ENCODE measurements at places on chromosomes 7 and 10.

GRCh38 chr7:68724965-68725364, 873.3 kb upstream of the AUTS2 start:
- DNase-seq, result no peak

DNA sequence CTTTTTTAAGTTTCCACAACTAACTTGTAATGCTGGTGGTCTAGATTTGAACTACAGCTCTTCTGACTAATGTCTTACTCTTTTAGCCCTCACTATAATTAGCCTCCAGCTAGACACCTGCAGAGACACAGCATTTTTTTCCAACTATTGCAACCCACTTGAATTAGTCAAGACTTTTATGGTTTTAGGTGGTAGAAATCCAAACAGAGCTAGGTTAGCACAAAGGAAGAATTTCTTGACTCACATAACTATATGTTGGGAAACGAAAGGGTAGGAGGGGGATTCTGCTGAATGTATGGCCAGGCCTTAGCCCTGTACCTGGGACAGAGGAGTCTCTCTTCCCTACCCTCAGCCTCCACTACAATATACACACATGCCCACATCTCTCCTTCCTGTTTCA, 586.1 kb downstream of the INHBA start:
- DNase-seq, result no peak

DNA sequence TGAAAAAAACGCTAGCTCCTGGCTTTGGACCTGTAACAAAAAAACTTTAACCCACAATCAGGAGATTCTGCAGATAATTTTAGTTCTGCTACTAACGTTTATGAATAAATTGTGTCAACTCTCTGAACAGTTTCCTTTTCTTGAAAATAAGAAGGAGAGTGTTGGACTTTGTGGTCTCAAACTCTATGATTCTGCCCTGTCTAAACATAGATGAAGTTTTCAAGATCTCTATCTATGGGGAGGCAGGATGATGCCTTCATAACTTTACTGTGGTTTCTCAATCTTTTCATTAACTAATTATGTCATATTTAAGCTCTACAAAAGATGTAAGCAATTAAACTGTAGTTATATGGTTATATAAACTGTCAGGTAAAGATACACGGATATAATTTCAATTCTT, 162.0 kb downstream of the REEP3 start:
- no peak for DNase-seq

GRCh38 chr10:132939957-132940790, 2.2 kb downstream of the CFAP46 start:
- peak; percentile 55 for DNase-seq

GRCh38 chr7:81211934-81212320, 293.1 kb upstream of the SEMA3C start:
- no peak for DNase-seq

DNA sequence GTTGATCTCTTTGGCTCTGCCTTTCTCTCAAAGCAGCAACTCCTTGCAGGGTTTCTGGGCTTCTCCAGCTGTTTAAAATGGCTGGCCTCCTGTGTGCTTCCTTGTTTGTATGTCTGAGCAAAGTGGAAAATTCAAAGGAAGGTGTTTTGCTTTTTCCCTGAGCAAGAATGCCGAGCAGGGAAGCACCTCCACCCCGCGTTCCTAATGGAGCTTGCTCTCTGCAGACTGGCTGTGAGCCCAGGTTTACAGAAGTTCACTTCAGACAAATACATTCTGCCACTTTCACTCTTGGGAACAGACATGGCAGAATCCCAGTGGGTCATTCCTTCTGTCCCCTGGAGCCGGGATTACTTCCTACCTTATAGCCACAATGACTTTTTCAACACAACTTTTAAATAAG, 181.8 kb upstream of the AGK start:
- no peak for DNase-seq

- DNase-seq, result no peak
Measured at GRCh38 chr7:28871631-28872030, 86.5 kb downstream of the TRIL start.

DNA sequence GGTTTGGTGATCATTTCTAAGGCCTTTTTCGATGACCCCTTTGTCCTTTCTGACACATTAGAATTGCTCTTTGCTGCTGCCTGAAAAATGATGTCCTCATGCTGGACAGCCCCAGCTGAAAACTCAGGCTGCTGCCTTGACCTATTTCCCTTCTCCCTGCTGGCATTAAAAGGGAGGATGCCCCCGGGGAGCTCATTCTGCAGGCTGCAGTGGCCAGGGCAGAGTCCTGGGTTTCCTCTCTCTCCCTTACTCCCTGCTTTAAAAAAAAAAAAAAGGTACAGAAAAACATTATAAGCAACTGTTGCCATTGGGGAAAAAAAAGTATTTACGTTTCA, 35.4 kb downstream of the LRRC4 start:
- DNase-seq, result no peak

GRCh38 chr10:6838118-6838517, 258.0 kb upstream of the PRKCQ start:
- no peak for DNase-seq

DNA sequence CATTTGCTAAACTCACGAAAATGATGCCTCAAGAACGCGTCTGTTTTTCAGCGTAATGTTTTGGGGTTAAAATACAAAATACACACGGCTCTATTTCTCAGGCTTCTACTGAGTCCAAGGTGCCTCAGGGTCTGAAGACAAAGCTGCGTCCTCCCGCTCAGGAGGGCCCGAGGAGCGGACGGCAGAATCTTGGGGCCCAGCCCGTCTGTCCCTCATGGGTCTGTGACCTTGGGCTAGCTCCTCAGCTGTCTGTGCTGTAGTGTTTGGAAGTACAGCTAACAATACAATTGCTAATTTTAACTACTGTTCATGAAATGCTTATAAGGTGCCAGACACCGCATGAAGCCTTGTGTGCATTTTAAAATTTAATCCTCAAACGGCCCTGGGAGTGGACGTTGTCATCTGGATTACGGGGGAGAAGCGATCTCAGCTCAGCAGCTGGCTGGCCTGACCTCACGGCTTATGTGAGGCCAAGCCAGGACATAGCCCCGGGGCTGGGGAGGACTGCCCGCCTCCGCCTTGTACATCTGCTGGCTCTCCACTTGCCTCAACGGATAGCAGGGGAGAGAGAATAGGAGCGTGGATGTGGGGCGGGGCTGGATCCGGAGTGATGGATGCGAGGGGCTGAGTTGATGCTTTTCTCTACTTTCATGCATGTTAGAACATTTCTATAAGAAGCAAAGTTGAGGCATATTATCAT, 357.4 kb downstream of the GLRX3 start:
- no peak for DNase-seq

- no peak for DNase-seq
Measured at GRCh38 chr7:94838717-94839116, 68.7 kb upstream of the PPP1R9A start.

- DNase-seq, result no peak
Measured at GRCh38 chr10:11319990-11320602, 291.4 kb downstream of the USP6NL start.

- DNase-seq, result no peak
Measured at GRCh38 chr7:21426286-21427181, 1.3 kb upstream of the SP4 start.

DNA sequence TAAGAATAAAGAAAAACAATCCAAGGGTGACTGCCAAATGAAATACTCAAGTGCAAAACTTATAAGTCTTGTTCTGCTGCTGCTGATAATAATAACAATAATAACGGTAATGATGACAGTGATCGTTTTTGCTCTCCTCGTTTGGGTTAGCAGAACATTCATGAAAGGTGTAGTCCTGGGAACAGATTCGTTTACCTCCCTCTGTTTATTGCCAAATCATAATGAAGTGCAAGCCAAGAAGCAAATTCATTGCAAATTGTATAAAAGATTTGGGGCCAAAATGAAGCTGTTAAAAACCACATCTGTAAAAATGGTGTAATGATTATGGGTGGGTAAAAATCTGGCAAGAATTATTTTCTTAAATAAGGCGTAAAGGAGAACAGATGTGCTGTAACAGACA, 587.2 kb upstream of the MKI67 start:
- no peak for DNase-seq

DNA sequence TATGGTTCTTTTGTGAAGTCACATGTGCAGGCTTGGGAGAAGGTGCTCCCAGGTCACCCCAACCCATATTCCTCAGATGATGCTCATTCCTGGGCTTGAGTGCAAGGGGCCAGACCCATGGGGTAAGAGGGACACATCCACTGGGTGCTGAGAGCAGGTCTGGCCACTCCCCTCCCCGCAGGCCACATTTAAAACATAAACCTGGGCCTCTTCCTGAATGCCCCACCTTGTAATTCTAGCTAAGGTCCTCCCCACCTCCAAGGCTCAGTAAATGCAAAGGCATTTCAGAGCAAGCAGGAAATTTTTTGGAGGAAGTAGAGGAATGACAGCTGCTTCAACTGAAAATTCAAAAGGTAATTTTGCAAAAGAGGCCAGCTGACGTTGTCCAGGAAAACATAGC, 172.5 kb downstream of the ARHGAP21 start:
- no peak for DNase-seq

GRCh38 chr7:130891254-130892094, 157.5 kb upstream of the KLF14 start:
- DNase-seq, result no peak

GRCh38 chr7:3697472-3697871, 396.4 kb downstream of the SDK1 start:
- no peak for DNase-seq

- DNase-seq, result no peak
Measured at GRCh38 chr7:157775021-157775559, 438.3 kb downstream of the DNAJB6 start.

DNA sequence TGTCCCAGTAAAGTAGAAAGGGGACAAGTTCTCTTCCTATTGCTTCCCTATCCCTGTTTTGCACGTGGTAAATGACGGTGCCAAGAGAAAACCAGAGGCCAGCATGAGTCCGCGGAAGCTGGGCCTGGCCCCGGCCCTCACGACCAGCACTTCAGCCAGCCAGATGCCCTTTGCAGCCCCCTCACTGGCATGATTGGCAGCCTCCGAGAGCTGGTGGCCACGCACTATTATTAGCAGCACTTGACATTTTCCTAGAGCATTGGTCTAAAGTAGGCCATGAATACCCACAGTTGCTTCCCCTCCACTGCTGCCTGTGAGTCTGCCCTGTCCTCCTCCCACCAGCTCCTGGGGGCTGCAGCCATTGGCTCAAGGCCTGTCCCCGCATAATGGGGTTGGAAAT, 369.1 kb downstream of the PLXNA4 start:
- no peak for DNase-seq

GRCh38 chr7:50310361-50310760, 5.8 kb downstream of the IKZF1 start:
- DNase-seq, result no peak

DNA sequence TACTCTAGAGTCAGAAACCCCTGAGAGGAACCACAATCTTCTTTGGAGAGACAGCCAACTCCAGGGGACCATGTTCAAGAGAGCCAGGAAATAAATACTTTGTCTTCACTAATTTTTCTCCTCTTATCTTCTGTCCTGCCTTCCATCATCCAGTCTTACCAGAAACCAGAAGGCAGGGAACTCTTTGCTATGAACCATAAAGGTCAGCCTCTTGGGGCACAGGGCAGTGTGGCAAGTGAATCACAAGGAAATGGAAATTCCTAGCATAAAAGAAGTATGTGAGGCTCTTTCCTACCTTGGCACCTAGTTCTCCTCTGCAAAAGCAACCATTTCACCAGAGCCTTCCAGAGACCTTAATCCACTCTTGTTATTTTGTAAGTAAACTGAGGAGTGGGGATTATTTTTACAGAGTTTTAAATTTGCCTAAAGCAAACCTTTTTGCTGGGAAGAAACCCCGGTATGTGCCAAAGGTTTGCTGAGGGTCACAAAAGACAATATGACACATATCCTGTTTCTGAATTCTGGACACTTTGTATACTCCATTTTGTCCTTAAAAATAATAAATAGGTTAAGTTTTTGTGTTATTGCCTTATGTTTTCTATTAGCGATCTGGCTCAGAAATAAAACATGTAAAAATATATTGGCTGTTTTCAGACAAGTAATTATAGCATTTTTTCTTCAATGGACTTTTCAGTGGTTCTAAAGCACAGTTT, 87.1 kb downstream of the ADAM22 start:
- no peak for DNase-seq

- DNase-seq, result no peak
Measured at GRCh38 chr7:50807026-50807730, 24.5 kb upstream of the GRB10 start.

- DNase-seq, result peak; percentile 10
Measured at GRCh38 chr10:86583983-86584382, 62.4 kb upstream of the WAPL start.

DNA sequence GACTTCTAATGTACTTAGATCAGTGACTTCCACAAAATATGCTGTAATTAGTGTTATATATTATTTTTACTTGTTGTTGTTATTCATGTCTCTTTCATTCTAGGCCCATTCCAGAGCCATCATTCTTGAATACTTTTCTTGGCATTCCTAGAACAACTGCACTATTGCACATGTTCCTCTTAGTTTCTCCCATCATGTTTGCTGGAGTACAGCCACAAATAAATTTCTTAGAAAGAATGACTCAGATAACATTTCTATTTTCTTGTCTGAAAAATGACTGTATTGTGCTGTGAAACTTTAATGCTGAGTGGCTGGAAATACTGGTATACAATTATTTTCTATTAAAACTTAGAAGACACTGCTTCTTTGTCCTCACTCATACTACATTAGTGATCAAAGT, 651.0 kb upstream of the STEAP1 start:
- no peak for DNase-seq

DNA sequence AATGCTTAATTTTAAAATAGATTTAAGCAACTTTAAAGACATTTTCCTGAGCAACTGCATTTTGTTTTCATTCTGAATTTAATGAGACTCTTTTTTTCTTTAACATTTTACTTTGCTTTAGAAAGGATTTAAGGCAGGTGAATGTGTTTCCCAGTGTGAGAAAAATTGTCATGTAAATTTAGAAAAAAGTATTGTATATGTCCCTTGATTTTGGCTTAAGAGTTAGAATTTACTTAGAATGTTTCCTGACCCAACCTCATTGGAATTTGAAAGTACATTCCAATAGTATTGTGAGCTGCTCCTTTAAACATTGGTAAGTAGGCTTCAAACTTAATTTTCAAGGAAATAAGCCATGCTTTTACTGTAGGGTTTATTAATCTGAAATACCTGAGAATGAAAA, 110.2 kb downstream of the PTEN start:
- DNase-seq, result no peak

DNA sequence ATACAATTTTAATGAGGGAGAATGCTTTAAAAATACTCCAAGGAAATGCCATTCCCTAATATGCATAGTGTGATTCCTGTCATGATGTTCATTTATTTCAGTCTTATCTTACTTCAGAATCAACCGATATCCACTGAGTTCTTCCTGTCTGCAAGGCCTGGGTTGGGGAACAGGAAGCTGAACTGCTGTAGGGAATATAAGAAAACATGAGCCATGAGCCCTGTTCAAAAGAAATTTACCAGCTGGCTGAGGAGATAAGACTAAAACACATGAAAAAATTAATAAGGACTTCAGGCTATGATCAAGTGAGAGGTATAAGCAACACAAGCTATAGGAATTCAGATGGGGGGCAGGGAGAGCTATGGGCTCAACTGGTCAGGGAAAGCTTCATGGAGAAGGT, 184.7 kb downstream of the PLPP4 start:
- no peak for DNase-seq

All from stimulated activated CD4-positive, alpha-beta T cell treated with anti-CD3 and anti-CD28 coated beads, Interleukin-2, amount 100 ng/mL, for 24 hours (primary cell).